ENCODE measurements at places on chromosomes 2 and 18.

DNA sequence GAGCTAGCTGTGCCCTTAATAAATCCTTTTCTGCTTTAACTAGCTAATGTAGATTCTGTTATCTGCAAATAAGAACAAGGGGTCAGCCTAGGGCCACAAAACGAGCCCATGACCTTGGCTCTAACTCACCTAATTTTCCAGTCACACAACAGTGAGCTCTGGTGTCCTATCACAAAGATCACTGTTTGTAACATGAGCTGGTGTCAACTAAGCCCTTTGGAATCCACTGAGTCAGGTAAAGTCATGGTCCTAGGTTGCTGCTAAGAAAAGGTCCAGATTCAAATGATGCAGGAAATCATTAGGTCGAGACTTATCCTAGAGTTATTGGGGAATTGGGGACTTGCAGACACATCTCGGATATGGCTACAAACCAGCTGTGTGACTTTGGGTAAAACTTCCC is 49.9 kb downstream of the ST8SIA5 start:
- DNase-seq: no peak

GRCh38 chr2:21423854-21424253 is 300.1 kb downstream of the TDRD15 start:
- no peak for DNase-seq

DNA sequence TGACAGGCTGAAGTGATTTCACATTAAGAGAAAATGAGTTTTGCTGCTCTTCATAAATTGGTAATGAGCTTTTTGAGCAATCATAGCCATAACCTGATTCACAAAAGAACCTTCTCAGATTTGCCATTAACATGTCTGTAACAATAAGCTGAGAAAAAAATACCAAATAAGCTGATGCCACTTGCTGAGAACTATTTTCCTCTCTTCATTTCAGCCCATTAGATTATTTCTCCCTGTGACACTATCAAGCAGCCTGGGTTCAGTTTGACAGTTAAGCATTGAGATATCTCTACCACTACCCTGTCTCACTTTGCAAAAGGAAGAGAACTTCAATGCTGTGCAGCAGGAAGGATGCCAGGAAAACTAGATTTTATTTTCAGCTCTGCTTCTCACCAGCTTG is 673.9 kb downstream of the TRIB2 start:
- no peak for DNase-seq

DNA sequence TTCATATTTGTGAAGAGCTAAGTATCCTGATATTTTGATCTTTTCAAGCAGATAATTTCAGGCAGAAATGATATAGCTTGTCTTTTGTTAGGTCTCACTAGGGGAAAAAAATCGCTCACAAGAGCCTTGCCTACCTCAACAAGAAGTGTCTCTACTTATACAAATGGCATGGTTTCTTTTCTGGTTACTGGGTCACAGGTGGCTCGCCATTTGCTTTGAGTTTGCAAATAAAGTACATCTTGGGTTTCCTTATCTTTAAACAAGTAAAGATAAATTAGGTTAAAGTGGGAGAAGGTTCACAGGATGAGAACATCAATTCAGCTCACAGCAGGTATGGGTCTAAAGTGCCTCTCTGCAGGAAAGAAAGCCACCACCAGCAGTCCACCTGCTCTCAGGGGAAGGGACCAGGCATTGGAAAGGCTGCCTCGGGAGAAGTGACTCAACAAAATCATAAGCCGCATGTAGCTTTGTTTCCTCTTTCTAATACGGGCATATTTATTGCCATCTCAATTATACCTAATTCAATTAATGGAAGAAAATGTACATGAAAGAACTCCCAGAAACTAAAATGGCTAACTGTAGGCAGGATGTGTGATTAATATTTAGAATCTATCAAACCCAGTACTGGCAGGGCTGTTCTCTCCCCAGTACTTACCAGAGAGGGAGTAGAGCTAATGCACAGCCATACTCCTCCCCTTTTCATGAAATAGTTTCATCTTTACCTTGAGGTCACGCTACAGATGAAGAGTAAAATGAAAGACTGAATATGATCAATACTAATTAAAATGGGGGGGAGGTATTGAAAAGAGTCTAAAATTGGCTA is 28.3 kb downstream of the CDC42EP3 start:
- DNase-seq: no peak

GRCh38 chr18:45049578-45050319 is 369.1 kb downstream of the SETBP1 start:
- no peak for DNase-seq

- peak; percentile 8 for DNase-seq
These were observed 33.1 kb upstream of the SMAD7 start for GRCh38 chr18:48983793-48984437.

DNA sequence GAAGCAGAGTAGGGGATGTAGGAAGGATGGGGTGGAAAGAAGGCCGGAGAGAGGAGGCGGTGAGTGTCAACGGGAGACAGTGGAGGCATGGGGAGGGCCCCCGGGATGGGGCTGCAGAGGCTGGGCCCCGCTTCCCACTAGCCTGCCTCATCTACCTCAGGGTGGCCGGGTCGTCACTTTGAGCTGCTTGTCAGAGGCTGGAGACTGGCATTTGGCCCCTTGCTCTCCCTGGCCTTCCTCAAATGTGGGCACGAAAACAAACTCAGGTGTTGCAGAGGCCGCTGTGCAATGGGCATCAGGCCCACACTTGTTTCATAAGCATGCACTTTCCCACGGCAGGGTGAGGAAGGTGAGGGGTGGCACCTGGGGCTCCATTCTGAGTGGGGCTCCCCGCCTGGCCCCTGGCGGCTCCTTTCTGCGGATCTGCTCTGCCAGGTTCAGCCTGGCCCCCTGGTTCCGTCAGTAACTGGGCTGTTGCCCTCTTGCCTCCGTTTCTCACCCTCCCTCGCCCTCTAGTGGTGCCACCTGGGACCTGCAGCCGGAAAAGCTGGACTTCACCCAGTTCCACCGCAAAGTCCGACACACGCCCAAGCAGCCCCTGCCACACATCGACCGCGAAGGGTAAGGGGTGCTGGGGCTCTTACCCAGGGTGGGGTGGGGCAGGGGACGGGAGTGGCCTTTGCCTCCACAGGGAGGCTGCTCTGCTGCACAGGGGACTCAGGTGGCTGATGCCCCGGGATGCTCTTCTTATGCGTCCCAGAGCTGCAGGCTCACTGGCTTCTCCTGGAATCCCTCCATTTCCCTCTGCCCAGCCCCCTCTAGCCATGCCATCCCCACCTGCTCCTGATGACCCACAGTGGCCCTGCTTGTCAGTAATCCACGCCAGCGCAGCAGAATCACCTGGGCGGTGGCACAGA is 125.4 kb downstream of the CTIF start:
- peak; percentile 46 for DNase-seq

- DNase-seq: no peak
These were observed 101.4 kb downstream of the CAMKMT start for GRCh38 chr2:44462934-44463849.

DNA sequence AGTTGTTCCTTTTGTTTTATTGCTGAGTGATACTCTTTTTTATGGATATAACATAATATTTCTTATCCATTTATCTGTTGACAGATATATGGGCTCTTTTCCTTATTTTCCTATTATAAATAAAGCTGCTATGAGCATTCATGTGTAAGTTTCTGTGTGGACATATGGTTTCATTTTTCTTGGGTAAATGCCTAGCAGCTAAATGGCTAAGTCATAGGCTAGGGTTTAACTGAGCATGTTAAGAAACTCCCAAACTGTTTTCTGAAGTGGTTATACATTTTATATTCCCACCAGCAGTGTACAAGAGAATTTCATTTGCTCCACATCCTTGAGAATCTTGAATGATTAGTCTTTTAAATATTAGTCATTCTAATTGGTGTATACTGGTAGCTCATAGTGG is 786.6 kb upstream of the CDH2 start:
- no peak for DNase-seq

GRCh38 chr2:145055651-145056050 is 535.7 kb upstream of the ZEB2 start:
- no peak for DNase-seq

GRCh38 chr2:8456151-8457091 is 225.4 kb upstream of the ID2 start:
- peak; percentile 40 for DNase-seq

GRCh38 chr2:107553539-107553938 is 273.2 kb upstream of the RGPD4 start:
- no peak for DNase-seq

GRCh38 chr2:102050854-102051391 is 59.2 kb downstream of the IL1R2 start:
- DNase-seq: no peak

DNA sequence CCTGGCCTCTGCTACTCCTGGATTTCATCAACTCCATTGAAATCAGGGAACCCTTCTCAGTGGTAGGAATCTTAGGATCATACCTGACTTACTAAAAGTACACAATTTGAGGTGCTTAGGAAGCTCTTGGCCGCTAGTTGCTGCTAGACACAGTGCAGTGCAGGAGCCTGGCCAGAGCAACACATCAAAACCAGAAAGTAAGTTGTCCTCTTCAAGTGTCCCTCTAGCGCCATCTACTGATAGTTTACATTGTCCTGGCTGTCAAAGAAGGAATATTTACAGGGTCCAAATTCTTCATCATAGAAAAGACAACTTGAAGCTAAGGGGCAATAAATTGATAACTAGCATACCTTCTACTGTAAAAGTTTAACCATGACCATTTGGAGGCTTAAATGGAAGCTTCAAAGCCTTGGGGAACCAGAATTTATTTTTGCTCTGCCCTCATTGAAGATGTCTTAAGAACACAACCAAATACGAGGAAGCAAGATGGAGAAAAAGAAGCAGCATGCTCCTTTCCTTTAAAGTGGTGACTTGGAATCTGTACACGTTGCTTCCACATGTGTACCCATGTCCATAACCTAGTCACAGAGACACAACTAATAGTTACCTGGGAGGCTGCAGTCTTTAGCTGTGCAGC is 889.1 kb upstream of the GCFC2 start:
- no peak for DNase-seq

GRCh38 chr2:54050445-54050844 is 65.0 kb upstream of the ACYP2 start:
- no peak for DNase-seq

- no peak for DNase-seq
These were observed 85.8 kb downstream of the PLEKHM3 start for GRCh38 chr2:207939342-207940108.

DNA sequence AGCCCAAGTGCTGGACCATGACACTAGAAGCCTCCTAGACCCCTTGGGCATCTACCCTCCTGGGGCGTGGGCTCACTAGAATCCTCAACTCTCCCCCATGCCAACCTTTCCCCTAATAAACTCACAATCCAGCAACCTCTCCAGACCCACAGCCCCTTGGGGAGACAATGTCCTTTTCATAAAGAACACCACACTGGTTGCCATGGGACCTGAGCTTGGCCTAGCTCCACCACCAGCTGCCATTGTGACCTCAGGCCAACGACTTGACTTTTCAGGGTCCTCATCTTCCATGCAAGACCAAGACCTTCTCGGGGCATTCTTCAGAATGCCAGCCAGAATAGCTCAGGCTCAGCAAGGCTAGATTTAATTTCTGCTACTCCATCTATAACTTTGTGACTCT is 128.1 kb upstream of the NPAS2 start:
- DNase-seq: no peak

DNA sequence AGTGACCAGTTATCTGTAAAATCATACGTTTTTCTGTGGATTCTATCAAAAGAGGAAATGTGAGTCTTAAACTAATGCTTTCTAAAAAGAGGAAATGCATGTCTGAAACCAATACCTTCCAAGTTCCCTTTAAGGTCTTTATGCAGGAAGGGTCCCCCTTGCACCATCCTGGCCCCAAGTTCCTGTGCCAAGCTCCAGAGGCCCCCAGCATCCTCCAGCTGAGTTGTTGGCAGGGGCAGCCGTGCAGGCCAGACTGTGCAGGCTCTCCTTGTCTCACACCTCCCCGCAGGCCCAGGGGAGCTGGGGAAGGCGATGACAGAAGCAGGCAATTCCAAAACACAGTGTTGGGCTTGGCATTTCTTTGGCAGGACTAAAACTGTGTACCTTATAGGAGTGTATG is 39.2 kb downstream of the DPYSL5 start:
- DNase-seq: no peak

DNA sequence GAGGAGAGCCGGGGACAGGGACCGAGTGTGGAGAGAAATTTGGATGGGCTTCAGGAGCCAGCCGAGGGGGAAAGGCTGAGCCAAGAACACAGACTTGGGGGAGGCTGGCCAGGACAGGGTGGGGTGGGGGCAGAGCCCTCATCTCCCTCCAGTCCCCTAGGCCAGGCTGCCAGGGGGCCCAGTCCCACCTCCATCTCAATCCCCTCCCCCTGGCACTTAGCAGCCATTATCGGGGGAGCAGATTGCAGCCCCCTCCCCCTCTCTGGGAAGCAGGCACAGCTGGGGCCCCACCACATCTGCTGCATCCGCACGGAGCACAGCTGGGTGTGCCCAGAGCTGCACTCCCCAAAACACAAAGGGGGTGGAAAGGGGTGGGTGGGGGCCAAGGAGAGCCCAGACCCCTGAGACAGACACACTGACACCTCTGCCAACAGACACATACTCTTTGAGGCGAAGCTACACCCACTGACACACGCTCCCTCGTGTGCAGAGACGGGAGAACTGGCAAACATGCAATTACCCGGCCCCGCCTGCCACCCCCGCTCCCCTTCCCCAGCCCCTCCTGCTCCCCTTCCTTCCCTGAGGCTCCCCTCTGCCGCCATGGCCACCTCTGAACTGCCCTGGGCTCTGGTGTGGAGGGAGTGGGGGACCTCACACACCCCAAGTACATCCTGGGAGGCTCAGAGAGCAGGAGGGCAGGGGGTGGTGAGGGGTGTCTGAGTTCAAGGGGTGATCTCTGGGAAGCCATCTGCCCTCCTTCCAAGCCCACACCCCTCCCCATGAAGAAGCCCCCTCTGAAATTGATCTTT is 5.1 kb upstream of the ASIC4 start:
- DNase-seq: no peak

DNA sequence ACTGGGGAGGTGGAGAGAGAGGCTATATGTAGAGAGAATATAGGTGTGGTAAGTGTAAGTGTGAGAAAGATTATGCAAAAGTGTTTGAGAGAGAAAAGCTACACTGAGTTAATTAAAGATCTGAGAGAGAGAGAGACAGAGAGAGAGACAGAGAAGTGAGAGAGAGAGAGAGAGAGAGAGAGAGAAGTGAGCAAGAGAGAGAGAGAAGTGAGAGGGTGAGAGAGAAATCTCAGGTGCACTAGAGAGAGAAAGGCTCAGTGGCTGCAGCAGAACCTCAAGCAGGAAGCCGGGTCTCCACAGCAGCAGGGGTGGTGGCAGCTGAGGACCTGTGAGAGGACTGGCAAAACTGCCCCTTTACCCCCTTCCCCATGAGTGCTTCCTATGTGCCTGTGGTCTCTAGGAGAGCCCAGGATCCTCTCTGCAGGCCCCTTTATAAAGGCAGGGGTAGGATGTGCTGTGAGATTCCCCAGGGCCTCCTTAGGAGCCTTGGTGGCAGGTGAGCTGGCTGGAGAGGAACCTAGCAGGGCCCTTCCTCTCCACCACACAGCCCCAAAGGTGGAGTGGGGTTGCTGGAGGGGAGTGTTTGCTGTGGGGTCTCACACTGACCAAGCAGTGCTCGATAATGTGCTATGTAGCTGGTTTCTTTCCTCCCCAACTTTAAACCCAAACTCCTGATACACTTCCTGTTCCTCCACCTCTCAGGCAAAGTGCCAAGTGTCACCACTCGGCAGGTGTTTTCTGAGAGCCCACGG is 52.6 kb downstream of the SLC4A5 start:
- DNase-seq: no peak

All from stimulated activated CD4-positive, alpha-beta T cell treated with anti-CD3 and anti-CD28 coated beads, Interleukin-4, amount 100 ng/mL, for 48 hours (primary cell).